ENCODE measurements at places on chromosomes 3 and 15. TPM values are rescaled to one million over a fixed set of nuclear protein-coding genes. Genes with fewer than 3 reads are reported as not detected.

- DNase-seq, result peak; percentile 50
These were observed 36.2 kb downstream of the CDCP1 start for GRCh38 chr3:45109771-45110508.

DNA sequence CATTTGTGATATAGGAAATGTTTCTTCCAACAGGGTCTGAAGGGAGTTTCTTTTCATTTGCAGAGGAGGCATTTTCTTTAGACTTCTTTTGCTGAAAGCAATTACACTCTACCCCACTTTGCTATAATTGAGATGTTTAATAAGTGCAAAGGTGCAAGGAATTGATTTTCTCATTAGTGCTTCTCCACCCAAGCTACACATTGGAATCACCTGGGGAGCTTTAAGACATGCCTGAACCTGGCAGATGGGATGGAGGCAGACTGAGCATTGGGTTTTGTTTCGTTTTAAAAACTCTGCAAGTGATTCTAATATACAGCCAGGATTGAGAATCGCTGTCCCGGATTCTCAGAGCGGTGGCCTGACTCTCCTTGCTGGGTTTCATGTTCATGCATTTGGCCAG, 52.1 kb downstream of the MYZAP start:
- no peak for DNase-seq

DNA sequence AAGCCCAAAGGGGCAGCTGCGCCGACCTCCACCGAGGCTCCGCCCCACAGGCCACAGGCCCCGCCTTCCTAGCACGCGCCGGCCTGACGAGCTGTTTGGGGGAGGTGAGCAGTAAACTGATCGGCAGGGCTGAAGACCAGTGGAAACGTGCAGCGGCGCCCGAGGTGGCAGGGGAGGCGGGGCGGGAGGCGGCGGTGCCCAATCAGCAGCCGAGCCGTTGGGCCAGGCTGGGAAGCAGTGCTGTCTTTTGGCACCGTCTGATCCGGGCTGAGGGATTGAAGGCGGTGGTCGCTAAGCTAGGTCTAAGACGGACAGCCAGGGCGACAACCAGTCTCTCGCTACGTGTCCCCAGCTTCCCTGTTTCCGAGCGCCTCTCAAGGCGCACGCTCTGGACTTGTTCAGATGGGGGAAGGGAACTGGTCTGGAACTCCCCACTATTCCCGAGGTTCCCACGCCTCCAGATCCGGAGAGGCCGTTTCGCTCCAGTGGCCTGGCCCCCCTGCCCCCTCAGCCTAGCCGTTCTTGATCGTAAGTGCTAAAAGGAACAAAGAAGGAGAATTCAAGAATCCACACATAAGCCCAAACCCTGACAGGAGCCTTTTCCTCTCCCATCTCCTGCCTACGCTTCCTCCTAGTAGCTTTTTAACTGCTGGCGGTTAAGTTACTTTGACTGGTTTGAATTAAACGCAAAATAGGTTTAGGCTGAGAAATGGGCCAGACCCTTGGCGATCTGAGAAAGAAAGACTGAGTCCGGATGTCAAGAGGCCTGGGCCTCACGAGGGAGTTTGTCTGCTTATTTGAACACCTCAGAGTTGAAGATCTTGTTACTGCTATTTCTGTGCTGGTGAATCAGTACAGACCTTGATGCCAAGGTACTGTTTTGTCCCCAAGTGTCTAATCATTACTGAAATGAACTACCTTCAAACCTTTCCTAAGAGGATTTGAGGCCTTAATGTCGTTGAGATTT, at the start of gene FMN1:
Gene FMN1 (minus strand): TSS at position 11 of the 967 bp plus-strand sequence. CDS start 39,800 bp downstream, outside the sequence.
- peak; percentile 93 for DNase-seq

- DNase-seq, result no peak
These were observed 165.5 kb upstream of the MLF1 start for GRCh38 chr3:158405507-158405906.

DNA sequence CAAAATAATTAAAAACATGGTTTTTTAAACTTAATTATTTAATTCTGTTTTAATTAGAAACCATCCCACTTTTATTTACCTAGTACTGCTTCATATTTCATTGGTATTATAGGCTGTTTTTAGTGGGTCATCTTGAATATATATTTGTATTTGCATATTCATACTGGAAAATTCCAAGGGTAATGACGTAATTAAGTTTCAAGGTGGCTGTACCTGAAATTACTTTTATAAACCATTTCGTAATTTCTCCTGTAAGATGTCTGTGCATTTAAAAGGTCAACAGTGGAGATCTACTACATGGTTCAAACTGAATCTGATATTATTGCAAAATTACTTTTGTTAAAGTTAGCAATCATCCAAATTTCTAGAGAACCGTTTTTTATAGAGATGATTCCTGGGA, 133.8 kb upstream of the NAALADL2 start:
- no peak for DNase-seq

- no peak for DNase-seq
These were observed 2.2 kb downstream of the SECISBP2L start for GRCh38 chr15:49044002-49044401.

- no peak for DNase-seq
These were observed 32.2 kb downstream of the NECTIN3 start for GRCh38 chr3:111103807-111104206.

DNA sequence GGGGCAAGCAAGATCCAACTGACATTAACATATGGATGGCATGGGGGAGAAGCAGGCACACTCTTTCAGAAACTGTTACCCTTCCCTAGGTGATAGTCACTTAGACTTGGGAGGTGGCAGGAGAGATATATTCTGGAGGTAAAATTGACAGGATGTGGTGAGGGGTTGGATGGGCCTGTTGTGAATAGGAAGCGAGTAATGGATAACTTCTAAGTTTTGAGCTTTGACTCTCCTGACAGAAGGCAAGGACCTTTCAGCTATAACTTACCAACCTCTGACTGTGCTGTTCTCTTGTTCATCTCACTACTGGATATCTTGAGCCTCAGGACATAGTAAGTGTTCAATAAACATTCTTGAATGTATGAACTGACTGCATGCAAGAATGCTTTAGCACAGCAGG, 1.9 kb upstream of the PDIA5 start:
- DNase-seq, result no peak

DNA sequence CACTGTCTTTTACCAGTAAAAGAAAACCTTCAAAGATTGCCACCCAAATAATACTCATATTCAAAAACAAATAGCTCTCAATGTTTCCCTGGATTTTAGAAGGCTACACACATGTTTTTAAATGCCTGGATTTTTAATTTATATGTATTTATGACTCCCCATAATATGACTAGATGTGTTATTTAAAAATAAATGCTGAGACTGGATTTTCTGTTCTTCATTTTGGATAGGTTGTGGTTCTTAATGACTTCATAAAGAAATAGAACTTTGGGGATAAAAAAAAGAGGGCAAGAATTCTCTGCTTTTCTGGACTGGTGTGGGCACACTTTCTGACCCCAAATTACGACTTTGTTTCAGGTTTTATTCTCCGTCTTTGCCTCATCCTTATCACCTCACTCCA, 62.8 kb upstream of the LEKR1 start:
- no peak for DNase-seq

- no peak for DNase-seq
These were observed 875 bp downstream of the GAP43 start for GRCh38 chr3:115624029-115624741.

GRCh38 chr3:130834476-130834875, 59.4 kb upstream of the ATP2C1 start:
- peak; percentile 35 for DNase-seq

DNA sequence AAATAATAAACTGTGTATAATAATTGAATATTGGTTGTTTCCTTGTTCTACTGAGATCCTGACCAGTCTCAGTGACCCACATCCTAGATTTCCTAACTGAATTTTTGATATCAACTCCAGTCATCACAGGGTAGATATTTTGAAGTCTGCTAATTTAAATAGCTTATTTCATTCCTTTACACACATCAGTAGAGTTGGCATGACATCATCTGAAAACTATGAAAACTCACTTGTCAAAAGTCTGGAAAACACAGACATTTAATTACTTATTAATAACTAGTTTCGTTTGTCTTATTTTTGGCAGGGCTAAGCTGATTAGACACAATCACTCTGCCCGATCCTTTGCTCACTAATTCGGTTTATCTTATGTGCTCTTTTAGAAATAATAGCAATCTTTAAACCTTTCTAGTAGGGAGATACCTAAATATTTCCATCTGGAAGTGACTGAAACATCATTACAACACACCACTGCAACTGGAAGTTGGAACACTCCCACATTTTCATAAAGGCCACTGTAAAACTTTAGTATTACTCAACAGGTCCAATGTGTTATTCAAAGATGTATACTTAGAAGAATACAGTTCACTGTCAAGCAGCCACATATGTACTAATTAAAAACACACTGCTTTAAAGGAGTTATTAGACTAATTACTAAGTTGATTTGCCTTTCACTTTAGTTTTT, 198.4 kb upstream of the ZNF717 start:
- no peak for DNase-seq

DNA sequence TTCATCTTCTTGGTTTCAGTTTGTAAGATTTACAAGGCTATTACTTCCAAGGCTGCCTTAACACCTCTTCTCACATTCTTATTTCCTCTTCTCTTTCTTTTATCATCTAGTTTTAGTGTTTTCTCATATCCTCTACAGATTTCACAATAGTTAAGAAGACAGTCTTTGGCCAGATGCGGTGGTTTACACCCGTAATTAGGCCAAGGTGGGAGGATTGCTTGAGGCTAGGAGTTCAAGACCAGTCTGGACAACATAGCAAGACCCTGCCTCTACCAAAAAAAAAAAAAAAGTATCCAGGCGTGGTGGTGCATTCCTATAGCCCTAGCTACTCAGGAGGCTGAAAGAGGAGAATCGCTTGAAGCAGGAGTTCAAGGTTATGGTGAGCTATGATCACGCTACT, 3.5 kb upstream of the ALDH1A2 start:
- no peak for DNase-seq

DNA sequence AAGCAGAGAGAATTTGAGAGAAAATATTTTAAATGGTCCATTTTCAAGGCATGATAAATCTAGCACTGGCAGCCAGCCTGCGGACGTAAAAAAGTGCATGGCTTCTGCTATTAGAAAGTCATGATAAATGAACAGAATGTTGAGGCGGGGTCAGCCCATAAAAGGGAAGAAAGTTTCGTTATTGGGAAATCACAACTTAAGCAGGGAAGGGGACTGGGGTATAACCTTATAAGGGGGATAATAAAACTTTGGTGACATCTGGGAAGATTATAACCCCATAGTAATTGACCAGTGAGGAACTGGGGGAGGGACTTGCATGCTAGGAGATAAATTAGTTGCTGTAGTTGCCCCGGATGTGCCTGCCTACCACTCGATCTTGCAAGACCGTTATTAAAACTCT, 88.4 kb upstream of the PLSCR4 start:
- peak; percentile 50 for DNase-seq

GRCh38 chr3:75042941-75043340, 428.5 kb upstream of the CNTN3 start:
- no peak for DNase-seq

DNA sequence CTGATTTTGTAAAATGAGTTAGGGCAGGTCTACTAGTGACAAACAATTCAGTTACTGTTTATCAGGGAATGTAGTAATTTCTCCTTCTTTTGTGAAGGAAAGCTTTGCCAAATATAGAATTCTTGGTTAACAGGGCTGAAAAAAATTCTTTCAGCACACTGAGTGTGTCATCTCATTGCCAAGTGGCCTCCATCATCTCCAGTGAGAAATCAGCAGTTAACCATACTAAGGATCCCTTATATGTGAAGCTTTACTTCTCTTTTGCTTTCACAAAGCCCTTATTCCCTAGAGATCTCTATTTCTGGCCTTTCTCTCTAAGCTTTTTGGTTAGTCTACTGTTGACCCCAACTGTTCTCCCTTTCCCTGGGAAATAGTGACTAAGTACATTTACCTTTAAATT, 269.1 kb downstream of the SCAPER start:
- DNase-seq, result no peak

GRCh38 chr3:119880966-119881365, 99.1 kb downstream of the NR1I2 start:
- no peak for DNase-seq

MAP6D1 gene
- 1.1 TPM for total RNA-seq

SORD gene
- total RNA-seq, result 33.1 TPM

HYAL2 gene
- total RNA-seq, result 42.2 TPM

Measured in RPMI7951 (cell line).